ENCODE measurements at places on chromosomes 13 and 19.

DNA sequence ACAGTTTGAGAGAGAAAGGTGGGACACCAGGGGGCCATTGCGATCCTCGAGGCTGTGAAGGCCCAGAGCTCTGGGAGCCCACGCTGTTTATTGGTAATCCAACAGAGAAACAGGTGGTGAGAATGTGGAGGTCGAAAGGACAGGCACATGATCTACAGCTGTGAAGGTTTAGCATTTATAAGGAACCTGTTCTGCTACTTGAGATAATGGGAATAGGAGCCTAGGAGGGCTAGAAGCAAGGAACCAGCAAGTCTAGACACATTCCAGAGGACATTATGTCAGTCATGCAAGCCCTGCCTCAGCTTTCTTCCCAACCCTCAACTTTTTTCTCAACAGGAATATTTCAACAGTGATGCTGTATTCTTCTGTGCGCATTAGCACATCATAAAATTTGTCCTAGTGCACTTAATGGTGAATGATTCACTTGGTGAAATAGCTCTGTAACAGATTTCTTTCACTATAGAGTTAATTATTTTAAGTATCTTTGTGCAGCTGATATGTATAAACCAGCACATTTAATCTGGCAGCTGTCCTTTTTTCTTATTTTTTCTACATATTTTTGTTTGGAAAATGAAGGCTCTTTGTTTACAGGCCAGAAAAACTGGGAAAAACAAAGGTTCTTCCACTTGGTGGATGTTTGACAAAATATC, 25.4 kb downstream of the ZNF90 start:
- no peak for DNase-seq

DNA sequence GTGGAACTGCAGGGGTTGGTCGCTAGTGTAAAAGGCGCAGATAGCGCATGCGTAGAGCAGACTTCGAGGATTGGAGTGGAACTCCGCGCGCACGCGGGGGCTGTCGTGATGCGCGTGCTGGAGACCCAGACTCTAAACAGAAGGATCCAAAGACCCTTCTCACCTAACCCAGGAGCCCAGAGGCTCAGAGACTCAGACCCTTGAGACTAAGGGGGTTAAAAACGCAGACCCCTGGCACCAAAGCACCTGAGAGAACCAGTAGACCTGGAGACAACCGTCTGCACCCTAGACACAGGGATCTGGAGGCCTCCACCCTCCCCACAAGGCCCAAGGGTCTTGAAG, 567 bp upstream of the CTU1 start:
- DNase-seq: no peak

DNA sequence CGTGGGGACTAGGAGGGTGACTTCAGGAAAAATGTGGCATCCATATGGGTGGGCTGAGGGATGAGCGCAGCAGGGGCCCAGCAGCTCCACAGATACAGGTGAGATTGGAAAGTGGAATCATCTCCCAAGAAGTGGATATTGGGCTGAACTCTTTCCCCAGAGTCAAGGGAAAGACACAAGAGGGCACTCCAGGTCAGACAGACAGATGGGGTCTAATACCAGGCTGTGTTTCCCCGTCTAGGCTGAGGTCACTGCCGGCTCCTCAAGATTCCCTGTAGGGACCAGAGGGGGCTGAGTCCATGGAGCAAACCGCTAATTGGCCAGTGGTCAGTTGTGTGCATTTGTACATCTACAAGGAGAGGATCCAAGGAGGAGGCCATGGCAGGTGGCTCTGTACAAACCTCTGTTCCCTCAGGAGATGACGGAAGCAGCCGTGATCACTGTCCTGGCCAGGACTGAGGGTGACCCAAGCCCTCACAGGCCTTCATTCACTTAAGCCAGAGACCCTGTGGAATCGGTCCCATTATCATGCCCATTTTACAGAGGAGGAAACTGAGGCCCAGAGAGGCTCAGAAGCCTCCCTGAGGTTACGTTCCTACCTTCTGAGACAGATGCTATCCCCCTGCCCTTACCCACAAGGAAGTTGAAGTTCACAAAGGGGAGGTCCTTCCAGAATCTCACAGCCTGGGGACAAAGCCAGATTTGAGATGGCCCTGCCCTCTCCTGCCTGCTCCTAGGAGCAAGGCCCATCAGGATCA, 14.9 kb upstream of the IGLON5 start:
- no peak for DNase-seq

DNA sequence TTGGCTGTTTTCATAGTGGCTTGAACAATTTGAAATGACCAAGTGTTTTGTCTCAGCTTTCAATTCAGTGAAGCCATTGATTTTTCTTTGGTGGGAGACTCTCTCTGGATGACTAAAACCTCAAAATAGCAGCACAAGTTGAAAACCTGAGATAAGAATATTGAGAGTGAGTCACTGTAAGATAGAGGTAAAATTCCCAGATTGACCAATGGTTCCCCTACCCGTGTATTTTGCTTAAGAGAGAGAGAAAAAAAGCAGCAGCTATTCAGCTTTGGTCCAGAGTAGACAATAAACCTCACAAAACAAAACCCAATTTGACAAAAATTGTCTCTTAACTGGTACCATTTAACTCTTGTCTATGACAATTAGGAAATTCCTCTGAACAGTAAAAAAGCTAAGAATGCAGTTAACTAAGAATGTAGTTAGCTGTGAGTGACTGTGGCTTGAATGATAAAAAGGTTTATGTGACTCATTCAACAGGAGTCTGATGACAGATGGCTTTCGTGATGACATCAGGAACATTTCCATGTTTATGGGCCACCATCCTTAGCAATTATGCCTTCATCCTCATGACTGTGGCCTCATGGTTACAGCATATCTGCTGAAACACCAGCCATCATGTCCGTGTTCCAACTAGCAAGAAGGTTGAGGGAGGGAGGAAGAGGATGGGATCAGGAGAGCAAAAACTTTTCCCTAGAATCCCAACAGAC, 356.9 kb downstream of the NDFIP2 start:
- DNase-seq: no peak

DNA sequence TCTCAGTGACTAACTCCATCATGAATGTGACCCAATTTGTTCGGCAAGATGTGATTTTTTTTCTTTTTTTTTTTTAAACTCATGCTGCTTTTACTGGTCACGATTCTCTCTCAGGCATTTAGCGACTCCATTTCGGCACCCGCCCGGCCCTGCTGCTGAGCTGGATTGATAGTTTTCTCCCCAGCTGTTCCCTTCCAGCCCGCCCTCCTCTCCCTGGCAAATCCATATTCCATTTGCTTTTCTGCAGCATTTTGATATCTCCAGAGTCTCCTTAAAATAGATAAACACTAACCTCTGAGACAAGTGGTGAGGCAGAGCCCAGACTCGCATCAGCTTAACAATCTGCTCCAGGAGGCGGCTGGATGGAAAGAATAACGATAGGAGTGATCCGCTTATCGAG, 55.5 kb upstream of the KATNAL1 start:
- DNase-seq: no peak

- no peak for DNase-seq
These were observed 47.7 kb downstream of the FNDC3A start for GRCh38 chr13:49023431-49023830.

DNA sequence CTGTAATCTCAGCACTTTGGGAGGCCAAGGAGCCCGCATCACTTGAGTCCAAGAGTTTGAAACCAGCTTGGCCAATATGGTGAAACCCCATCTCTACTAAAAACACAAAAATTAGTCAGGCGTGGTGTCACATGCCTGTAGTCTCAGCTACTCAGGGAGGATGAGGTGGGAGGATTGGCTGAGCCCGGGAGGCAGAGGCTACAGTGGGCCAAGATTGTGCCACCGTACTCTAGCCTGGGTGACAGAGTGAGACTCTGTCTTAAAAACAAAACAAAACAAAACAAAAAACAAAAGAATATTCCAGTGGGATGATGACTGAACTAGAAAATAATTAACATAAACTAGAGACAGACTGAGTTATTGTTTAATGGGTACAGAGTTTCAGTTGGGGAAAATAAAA, 81.7 kb upstream of the ABCC4 start:
- DNase-seq: no peak

DNA sequence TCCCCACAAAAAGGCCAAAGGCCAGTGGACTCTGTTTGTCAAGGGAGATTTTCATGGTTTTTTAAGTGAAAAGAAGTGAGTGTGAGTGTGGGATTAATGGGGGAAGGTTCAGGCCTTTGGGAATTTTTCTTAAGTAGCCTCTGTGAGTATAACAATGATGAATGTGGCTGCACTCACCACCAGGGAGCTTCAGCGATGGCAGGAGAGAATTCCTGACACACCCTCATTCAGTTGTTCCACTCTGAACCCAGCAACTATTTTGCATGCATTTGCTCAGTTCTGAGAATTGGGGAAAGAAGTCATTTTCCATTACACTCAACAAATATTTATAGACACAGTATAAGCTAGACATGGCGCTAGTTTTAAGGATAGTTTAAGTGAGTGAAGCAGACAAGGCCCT, 117.9 kb downstream of the CCNA1 start:
- no peak for DNase-seq

GRCh38 chr13:59776924-59777690, 386.6 kb downstream of the DIAPH3 start:
- DNase-seq: no peak

DNA sequence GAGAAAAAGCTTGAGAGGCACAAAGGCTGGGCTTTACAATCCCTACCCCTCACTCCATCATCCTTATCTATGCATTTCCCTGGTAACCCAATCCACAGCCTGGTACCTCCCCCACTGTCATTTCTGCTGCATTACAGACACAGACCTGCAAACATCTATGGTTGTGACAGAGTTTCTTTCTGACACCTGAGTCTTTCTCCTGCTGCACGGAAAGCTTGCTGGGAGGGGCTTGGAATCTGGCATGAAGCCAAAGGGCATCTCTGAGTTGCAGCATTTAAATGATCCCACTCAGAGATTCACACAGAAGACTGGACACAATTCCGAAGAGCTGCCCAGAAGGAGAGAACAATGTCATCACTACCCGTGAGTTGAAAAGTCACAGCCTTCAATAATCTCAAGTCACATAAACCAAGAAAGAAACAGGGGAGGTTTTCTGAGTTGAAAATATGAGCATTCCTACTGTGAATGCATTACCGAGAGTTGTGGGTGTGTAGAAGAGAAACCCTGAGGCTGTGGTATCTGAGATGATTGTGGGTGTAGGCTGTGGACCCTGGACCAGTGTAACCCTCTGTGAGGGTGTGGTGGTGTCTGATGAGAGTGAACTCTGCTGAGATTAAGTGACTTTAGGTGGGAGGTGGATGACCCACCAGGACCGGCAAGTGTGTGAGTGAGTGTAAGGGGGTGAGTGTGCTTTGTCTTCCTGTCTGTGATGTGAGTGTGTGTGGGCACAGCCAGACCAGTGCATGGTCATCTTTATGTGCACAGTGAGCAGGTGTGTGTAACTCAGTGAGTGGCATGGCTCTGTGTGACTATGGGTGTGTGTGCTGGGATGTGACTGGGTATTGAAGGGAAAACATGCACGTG, at the start of gene LGALS14:
TSS of gene LGALS14 (plus strand) at position 301 of the 864 bp plus-strand sequence. CDS start at position 349, 48 bp downstream.
- DNase-seq: no peak
